ENCODE measurements at places on chromosomes 6 and 20.

GRCh38 chr6:153018355-153018754 lies 15.8 kb upstream of the MTRF1L start:
- DNase-seq = no peak

- no peak for DNase-seq
Measured at GRCh38 chr20:35729836-35730582, 12.1 kb downstream of the RBM39 start.

DNA sequence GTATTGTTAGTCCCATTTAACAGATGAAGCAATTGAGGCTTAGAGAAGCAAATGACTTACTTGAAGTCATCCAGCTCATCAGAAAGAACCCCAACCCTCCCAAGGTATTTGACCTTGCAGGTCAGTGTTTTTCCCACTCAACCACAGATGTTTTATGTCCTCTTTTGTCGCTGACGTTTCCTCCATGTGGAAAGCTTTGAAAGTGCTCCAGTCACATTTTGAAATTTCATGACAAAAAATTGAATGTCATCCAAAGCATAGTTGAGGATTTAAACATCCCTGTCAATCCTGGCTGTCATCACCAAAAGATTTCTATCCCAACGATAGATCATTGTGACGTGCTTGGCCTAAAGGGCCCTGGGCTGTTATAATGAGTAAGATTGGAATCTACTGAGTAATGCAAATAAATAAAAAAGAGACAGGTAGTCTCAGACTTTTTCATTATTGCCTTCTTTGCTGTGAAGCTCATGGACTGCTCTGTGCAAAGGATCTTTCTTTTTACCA lies 102.7 kb downstream of the TSHZ2 start:
- no peak for DNase-seq

DNA sequence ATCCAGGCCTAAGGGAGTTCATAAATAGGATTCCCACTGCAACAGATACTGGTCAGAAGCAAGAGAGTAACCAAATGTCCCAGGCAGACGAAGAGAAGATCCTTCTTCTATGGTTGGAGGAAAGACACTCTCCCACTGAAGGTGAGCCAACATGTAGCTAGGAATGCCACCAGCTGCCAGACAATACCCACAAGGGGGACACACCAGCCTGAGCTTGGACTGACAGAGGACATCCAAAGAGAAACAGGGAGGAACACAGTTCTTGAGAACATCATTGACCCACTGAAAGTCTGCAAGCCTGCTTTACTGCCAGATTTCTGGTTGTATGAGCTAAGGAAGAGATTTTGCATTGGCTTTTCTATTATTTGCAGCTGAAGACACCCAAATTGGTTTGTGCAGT lies 80.1 kb downstream of the PXDC1 start:
- DNase-seq = no peak

DNA sequence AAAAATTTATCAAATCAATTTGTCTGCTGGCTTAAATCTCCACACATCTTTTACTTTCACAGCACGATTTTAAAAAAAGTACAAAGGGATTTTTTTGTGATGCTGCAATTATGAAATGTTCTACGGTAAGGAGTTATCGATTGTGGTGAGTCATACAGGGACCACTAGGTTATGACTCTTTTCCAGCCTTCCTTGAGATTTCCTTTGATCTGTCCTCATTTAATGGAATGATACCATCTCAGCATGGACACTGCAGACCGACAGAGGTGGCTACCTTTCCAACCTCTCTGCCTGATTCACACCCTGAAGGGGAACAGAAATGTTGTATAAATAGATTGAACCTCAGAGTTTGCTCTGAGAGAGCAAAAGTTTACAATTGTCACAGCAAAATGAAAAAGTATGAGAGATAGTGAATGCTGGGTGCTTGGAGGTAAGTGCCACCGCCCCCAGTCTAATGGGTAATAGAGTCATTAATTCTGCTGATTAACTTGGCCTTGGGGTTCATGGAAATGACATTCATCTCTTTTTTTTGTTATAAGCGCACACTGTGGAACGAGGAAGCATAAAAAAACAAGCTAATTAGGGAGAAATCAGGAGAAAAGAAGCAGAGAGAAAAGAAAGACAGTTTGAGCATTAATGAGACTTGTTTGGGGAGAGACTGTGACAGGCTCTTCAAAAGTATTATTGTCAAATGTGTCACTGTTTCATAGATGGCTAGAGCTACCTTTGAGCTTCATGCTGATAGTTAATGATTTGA lies 306.0 kb downstream of the RNF144B start:
- no peak for DNase-seq

DNA sequence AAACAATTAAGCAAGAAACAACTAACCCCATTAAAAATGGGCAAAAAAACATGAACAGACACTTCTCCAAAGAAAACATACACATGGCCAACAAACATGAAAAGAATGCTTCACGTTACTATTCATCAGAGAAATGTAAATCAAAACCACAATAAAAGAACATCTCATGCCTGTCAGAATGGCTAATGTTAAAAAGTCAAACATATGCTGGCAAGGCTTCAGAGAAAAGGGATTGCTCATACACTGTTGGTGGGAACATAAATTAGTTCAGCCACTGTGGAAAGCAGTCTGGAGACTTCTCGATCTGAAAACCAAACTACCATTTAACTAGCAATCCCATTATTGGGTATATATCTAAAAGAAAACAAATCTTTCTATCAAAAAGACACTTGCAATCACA lies 217.5 kb downstream of the TINAG start:
- DNase-seq = no peak

GRCh38 chr6:168030218-168030746 lies 32.8 kb downstream of the KIF25 start:
- no peak for DNase-seq

GRCh38 chr6:135213616-135214015 lies 32.5 kb downstream of the MYB start:
- DNase-seq = no peak

DNA sequence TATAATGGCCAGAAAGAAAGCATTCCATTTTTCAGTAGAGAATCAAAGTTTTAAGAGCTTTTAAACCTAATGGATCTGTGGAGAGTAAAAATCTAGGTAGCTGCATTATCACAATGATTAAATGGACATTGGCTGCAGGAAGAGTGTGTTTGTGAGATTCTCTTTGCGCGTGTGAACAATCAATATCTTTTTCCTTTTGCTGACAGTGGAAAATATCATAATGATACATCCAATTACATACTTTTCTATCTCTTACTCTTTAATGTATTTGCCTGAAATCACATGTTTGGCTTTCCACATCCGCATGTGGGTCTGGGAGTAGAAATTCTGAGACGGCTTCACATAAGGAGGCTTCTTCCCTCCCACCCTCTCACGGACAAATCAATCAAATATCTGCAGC lies 69.8 kb upstream of the DUSP22 start:
- no peak for DNase-seq
